ENCODE measurements at places on chromosomes 4 and X.
A peak's percentile ranks its signal among the peaks of the same experiment; 100 is the strongest.

- H3K36me3 ChIP-seq: no peaks in the 10 kb centered on the region
- no peak overlapping the region for H3K27ac ChIP-seq
- no peaks in the 10 kb centered on the region for H3K27me3 ChIP-seq
- H3K4me3 ChIP-seq: no peak overlapping the region
- DNase-seq: no peak
- no peaks in the 10 kb centered on the region for H3K4me1 ChIP-seq
Measured at GRCh38 chr4:110278127-110278526, 79.7 kb upstream of the ELOVL6 start.

DNA sequence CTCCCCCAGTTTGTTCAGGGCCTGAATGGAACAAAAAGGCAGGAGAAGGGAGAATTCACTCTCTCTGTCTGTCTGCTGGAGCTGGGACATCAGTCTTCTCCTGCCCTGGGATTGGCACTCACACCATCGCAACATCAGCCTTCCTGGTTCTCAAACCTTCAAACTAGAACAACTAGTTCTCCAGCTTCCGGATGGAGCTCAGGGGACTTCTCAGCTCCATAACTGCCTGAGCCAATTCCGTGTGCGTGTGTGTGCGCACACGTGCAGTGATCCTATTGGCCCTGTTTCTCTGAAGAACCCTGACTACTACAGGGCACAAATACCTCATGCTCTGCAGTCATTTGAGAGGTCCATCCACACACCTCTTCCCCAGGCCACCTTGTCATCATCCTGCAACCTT, 18.7 kb upstream of the MAN2B2 start:
- no peak for DNase-seq
- no peak overlapping the region for H3K4me3 ChIP-seq
- no peak overlapping the region for H3K27ac ChIP-seq
- no peaks in the 10 kb centered on the region for H3K4me1 ChIP-seq
- H3K36me3 ChIP-seq: no peaks in the 10 kb centered on the region
- H3K27me3 ChIP-seq: no peaks in the 10 kb centered on the region

DNA sequence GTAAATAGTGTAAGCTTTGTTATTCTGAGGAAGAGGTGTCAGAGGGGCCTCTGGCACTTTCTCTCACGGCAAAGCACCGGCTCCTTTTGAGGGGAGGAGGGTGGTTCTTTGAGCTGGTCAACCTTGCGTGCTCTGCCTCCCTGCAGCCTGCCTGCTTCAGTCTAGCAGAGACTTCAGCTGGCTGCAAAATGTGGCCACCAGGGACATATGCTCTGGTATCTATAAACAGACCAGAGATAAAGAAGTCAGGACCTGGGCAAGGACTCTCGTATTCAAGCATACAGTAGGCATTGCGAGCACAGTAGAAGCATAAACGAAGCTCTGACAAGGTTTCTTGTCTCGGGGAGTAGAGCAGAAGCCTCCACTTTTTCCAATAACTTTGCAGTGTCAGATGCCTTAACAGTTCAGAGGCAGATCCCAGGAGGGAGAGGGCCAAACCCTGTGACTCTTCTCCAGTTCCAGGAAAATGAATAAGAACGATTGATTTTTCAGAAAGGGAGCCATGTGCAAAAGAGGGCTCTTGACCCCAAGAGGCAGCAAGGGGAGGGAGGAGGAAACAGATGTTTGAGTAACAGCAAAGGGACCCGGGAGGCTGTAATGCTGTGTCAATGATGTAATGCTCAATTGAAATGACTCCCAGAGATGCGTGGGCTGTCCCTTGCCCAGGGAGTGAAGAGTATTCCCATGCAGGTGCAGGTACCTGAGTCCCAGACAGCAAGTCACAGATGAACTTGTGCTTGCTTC, 57.9 kb upstream of the TEX13D start:
- H3K27ac ChIP-seq: no peak overlapping the region
- no peaks in the 10 kb centered on the region for H3K27me3 ChIP-seq
- peak; percentile 4 for DNase-seq
- H3K4me3 ChIP-seq: no peak overlapping the region
- no peaks in the 10 kb centered on the region for H3K36me3 ChIP-seq
- no peaks in the 10 kb centered on the region for H3K4me1 ChIP-seq

DNA sequence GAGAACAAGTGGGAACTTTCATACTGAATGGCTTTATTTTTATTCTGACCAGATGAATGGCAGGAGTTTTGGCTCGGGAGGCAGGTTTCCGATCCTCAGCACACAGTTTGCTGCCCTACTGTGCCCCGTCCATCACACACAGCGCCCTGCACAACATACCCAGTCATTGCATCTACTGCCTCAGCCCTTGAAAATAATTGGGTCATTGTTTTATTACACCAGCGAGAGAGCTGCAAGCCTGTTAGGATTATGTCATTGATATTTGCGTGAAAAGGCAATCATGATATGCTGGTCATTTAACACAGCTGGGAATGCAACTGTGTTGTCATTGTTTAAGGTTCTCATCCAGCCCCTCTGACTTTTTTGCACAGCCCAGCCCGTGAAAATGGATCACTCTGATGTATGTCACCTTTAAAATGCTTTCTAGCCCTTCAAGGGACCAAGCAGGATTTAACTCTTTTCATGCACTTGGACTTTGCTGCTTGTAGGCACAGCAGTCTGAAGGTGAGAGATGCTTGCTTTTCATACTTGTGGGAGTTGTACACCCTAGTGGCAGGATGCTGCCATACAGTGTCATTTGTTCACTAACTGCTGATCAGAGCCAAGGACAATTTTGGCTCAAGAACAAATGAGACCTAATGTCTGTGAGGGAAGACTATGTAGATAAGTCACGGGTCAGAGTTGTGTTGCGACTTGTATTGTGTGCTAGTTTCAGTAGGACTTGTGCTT, 62.3 kb downstream of the RTL9 start:
- H3K4me1 ChIP-seq: no peaks in the 10 kb centered on the region
- no peaks in the 10 kb centered on the region for H3K27me3 ChIP-seq
- no peak overlapping the region for H3K27ac ChIP-seq
- no peaks in the 10 kb centered on the region for H3K36me3 ChIP-seq
- DNase-seq: no peak
- no peak overlapping the region for H3K4me3 ChIP-seq

DNA sequence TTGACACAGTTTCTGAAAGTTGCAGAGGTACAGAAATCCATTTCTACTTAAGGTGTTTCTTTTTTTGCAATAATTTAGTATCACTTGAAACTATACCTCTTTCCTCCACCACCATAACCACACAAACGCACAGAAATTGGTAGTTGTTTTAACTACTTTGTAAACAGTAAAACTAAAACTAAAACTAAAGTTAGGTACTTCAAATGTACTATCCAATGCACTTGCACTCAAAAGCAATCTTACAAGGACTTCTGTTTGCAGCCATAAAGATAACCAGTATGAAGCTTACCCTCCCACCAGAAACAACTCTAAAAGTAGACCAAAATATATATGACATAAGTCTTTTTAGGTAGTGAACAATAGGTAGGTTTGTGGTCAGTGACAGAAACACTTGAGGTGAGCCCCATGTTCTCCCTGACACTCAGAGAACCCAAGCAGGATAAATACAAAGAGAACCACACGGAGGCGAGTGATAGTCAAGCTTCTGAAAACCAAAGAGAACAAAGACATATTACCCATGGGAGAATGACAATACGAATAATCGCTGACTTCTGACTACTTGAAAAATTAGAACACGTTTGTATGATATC, 72.2 kb upstream of the VBP1 start:
- H3K4me3 ChIP-seq: no peak overlapping the region
- H3K4me1 ChIP-seq: no peaks in the 10 kb centered on the region

GRCh38 chr4:79294064-79294463, 31.8 kb downstream of the NAA11 start:
- H3K4me1 ChIP-seq: no peaks in the 10 kb centered on the region
- DNase-seq: peak; percentile 13
- H3K4me3 ChIP-seq: no peak overlapping the region
- H3K36me3 ChIP-seq: no peaks in the 10 kb centered on the region
- H3K27me3 ChIP-seq: no peaks in the 10 kb centered on the region
- H3K27ac ChIP-seq: no peak overlapping the region

- H3K4me1 ChIP-seq: no peaks in the 10 kb centered on the region
- no peak overlapping the region for H3K4me3 ChIP-seq
- no peak for DNase-seq
- no peak overlapping the region for H3K27ac ChIP-seq
Measured at GRCh38 chrX:24728530-24728929, 34.8 kb downstream of the POLA1 start.

- DNase-seq: peak; percentile 70
- no peak overlapping the region for H3K4me3 ChIP-seq
- H3K4me1 ChIP-seq: no peaks in the 10 kb centered on the region
- no peak overlapping the region for H3K27ac ChIP-seq
Measured at GRCh38 chrX:50579955-50580354, 109.3 kb upstream of the DGKK start.
